ENCODE measurements at places on chromosomes 5 and 9. TPM values are rescaled to one million over a fixed set of nuclear protein-coding genes. Genes with fewer than 3 reads are reported as not detected.

DNA sequence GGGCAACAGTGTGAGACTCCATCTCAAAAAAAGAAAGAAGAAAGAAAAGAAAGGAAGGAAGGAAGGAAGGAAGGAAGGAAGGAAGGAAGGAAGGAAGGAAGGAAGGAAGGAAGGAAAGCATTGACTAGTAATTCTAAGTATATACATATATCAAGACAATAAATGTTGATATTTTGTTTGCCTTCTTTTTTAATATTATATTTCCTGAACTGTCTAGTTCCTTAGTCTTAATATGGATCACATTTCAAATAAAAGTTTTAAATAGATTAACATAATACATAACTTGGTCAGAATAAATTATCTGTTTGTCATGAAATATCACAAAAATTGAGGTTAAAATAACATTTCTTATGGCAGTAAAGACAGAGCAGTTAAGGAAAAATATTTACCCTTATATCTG is 1448.4 kb upstream of the C9orf72 start:
- DNase-seq: no peak

GRCh38 chr9:134307674-134308638 is 18.3 kb upstream of the RXRA start:
- no peak for DNase-seq

DNA sequence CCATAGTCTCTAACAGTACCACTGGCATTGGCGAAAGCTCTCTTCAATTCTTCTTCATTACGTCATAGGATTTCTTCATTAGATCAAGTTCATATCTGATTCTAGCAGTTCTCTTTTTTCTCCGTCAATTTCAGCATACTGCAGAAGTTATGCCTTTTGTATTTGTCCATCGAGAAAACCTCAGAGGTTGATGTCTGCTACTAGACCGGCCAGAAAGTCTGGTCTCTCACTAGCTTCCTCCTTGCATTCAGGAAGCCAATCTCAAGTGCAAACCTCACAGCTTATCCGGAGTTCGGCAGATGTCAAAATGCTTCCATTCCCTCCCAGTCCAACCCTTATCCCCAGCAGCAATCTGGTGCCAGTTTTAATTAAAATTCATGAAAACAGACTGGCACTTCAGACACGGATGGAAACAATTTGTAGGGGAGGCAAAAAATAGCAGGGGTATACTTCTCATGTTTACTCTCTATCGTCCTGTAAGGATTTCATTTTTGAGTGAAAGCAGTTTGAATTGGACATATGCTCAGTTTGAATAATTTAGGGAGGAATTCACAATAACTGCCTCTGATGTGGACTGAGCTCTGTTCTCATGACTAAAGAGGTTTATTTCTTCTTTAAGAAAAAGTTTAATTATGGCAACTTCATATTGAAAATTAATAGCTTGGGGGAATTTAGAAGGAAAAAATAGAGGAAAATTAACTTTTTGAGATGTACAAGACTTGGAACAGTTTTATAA is 56.4 kb upstream of the TMC1 start:
- no peak for DNase-seq

DNAJC25 gene
- total RNA-seq: 3.4 TPM

Measured in activated naive CD4-positive, alpha-beta T cell treated with anti-CD3 and anti-CD28 coated beads for 36 hours (primary cell).